ENCODE measurements at places on chromosomes 12 and 14.

- DNase-seq = no peak
Measured at GRCh38 chr12:129827102-129827865, 76.5 kb downstream of the TMEM132D start.

- no peak for DNase-seq
Measured at GRCh38 chr12:93109551-93110203, 180.6 kb upstream of the EEA1 start.

- no peak for DNase-seq
Measured at GRCh38 chr14:91854327-91854934, 12.9 kb downstream of the TC2N start.

DNA sequence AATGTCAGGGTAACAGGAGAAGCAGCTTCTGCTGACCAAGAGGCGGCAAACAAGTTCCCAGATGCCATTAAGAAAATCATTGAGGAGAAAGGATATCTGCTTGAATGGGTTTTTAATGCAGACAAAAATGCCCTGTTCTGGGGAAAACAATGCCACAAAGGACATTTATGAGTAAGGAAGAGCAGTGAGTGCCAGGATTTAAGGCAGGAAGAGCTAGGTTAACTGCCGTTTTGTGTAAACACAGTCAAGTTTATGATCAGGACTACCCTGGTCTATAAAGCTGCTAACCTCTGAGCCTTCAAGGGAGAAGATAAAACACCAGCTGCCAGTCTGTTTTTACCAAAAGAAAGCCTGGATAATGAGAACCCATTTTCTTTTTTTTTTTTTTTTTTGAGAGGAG is 8.5 kb downstream of the MAPKAPK5 start:
- no peak for DNase-seq

- DNase-seq = no peak
Measured at GRCh38 chr14:95679998-95680735, 6.1 kb upstream of the TCL1B start.

DNA sequence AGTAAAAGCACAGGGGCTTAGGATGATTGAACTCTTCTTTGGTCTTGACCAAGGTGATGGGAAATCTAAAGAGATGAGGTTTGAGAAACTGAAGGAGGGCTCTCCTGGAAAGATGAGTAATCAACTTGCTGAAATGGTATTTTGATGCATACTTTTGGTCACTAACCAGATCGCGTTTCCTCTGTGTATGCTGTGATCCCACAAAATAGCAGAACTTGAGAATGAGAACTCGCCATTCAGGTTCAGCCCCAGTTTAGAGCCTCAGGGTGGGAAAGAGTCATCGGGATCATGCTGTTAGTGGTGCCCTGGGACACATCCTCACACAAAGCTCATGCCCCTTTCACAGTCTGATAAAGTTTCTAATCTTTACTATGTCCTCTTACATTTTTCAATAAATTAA is 488.8 kb downstream of the ETNK1 start:
- no peak for DNase-seq

GRCh38 chr12:45475594-45475993 is 253.9 kb upstream of the ARID2 start:
- no peak for DNase-seq

DNA sequence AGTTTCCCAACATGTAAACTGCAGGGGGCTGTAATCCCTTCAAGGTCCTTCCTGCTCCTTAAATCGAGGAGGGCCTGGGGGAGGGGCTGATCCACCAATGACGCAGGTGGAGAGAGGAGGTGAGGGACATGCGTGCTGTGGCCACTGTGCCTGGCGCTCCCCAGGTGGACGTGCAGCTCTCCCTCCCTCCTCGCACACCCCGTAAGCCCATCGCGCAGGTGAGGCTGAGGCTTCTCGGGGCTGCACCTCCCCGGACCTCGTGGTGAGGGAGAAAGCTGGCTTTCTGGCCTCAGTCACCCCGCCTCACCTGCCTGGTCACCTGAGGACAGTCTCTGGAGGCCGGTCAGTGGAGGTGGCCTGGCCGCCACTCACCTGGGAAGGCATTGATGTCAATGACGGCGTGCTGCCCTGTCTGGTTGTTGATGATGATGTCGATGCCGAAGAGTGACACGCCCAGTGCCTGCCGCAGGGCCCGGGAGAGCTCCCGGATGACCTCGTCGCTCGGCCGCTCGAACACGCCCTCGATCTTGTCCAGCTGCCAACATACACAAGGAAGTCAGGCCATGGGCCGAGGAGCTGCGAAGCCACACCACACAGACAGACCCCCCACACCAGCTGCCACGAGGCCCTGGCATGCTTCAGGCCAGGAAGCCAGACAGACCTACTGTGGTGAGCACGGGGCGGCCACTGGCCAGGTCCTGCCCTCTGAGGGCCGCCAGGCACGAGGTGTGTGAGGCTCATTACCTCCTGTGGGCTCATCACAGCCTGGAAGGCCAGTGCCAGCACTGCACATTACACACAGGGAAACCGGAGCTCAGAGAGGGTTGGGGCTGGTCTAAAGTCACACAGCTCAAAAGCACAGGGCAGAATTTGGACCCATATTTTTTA is 23.3 kb downstream of the CHGA start:
- DNase-seq = no peak

- no peak for DNase-seq
Measured at GRCh38 chr12:12716151-12716792, 896 bp upstream of the CDKN1B start.

All from activated naive CD4-positive, alpha-beta T cell (primary cell).